Activated CD4-positive, alpha-beta T cell treated with anti-CD3 and anti-CD28 coated beads, Interleukin-2, amount 50 U/mL, for 48 hours (primary cell): ENCODE measurements at places on chromosomes 5 and 9.

DNA sequence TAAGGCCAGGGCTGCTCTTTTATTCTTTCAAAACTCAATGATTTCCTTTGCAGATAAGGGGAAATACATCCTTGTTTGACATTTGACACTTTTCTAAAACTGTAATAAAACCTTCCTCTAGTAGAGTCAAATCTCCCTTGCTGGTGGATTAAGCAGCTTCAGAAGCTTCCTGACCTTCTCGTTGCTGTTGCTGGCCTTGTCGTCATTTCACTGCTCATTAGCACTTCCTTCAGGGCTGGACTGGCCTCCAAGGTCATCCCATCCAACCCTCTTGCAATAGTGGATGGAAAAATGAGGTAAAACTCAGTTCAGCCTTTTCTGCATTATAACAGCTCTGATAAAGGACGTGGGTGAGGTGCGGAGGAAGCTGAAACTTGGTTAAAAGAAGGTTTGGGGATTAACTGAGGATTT, 1.1 kb upstream of the ADAMTSL1 start:
- no peak for DNase-seq

GRCh38 chr5:164119806-164120447, 614.5 kb downstream of the MAT2B start:
- no peak for DNase-seq

DNA sequence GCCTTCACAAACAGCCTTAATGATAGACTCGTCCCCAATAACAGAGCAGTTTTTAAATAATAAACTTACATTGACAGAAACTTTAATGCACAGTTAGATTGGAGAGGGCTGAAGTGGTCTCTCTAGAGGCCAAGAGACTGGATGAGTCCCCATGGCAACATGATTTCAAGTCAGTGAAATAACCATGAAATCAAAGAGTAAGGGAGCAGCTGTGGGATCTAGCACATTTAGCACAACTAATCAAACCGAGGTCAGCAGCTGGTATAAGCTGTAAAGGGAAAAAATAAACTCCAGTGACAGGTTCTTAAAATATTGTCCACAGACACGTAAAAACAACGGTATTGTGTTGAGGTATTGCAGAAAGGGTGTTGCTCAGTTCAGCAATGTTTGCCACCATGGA, 916.6 kb downstream of the DNAH5 start:
- no peak for DNase-seq

DNA sequence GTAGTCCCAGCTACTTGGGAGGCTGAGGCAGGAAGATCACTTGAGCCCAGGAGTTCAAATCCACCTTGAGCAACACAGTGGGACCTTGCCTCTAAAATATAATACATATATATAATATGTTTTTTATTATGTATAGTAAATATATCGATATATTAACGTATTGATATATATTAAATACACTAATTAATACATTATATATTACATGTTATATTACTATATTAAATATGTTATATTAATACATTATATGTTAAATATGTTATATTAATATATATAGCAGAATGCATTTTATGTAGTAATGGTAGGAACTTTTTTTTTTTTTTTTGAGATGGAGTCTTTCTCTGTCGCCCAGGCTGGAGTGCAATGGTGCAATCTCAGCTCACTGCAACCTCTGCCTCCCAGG, 18.1 kb upstream of the BNC2 start:
- DNase-seq, result no peak

- no peak for DNase-seq
These were observed 56.3 kb downstream of the ERAP1 start for GRCh38 chr5:96751203-96752169.

GRCh38 chr5:91235271-91235694, 147.8 kb downstream of the ARRDC3 start:
- no peak for DNase-seq

GRCh38 chr9:33787839-33788238, 7.5 kb upstream of the PRSS3 start:
- DNase-seq, result no peak

GRCh38 chr5:156584871-156585270, 257.9 kb downstream of the SGCD start:
- DNase-seq, result no peak

DNA sequence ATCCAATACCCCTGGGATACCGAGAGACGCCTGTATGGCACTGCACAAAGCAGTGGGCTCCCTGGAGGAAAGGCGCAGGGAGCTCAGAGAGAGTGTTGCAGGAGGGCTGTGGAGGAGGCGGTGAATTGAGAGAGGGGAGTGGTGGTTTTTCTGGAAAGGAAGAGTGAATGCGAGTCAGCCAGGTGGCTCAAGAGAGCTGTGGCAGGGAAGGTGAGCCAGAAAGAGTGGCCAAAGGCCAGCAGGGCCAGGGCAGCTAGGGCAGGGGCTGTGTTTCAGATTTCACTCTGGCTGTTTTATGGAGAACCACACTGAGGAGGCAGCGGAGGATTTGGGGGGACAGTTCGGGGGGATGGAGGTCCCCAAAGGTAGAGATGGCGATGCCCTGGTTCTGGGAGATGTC, 13.0 kb upstream of the DAB2IP start:
- DNase-seq, result no peak

DNA sequence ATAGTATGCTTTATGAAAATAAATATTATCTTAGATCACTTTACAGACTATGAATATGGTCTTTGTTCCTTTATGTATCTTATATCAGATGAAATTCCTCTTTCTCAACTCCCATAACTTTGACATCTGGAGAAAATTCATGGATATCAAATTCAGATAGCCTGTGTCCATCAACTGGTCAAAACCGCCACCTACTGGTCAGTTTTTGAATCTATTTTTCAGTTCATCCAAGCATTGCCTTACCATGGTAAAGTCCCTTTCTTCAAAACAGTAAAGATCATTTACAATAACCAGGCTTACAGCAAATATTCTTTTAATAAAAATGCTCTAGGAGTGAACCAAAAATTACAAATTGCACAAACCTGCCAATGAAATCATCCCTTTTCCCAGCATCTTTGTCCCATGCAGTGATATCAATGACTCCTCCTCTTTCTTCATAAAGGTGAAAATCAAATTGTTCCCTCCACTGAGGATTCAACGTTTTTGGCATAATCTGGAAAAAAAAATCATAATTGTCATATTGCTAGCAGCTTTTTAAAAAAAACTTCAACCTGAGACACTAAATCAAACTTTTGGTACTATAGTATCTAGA, 290.5 kb downstream of the SLF1 start:
- no peak for DNase-seq

GRCh38 chr9:121895818-121896544, 197.1 kb downstream of the TTLL11 start:
- DNase-seq, result no peak

DNA sequence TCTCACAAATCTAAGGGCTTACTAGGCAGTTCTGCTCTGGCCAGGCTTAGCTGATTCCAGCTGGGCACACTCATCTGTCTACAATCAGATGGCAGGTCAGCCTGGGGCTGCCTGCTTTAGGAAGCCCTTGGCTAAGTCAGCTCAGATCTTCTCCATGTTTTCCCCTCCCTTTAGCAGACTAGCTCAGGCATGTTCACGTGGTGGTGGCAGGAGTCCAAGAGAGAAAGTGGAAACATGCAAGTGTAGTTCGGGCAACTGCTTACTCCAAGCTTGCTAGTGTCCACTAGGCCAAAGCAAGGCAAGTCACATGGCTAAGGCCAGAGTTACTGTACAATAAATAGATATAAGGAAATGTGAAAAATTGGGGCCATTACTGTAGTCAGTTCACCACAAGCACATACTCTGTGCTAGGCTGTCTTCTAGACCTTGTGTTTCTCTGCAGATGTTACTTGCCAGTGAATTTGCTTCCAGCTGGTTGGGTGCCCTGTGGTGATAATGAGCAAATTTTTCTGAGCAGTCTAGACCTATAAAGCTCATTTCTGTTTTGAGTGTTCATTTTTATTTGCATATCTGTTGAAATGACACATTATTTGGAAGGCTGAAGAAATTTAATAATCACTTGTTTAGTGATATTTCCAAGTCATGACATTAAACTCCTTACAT, 38.3 kb downstream of the RECK start:
- DNase-seq, result no peak

- DNase-seq, result no peak
These were observed 7.1 kb downstream of the UBAP1 start for GRCh38 chr9:34185778-34186551.

GRCh38 chr5:180470966-180471582, 23.1 kb upstream of the CNOT6 start:
- DNase-seq, result peak; percentile 42

- DNase-seq, result no peak
These were observed 732.0 kb upstream of the CTNND2 start for GRCh38 chr5:12636209-12636608.

DNA sequence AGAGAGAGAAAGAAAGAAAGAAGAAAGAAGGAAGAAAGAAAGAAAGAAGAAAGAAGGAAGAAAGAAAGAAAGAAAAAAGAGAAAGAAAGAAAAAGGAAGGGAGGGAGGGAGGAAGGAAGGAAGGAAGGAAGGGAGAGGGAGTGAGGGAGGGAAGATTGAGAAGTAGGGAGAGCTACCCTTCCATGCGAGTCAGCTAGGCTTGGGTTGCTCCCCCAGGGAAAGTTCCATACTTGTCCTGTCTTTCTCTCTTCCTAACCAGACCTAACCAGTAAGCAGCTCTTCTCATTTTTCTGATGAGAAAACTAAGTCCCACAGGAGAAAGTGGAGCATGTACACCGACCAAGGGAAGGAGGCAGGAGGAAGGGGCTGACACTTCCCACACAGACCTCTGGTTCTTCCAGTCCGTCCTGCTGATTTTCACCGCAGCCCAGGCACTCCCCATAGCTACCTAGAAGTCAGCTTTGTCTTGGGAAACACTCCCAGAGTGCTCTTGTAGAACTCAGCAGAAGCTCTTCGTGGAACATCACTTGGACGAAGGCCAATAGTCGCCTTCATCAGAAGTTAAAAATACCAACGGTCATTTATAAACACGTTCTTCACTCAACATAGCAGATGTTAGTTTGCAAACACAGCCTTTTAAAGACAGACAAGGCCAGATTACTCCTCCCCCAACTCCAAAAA, 29.0 kb upstream of the ENTREP1 start:
- DNase-seq, result no peak

DNA sequence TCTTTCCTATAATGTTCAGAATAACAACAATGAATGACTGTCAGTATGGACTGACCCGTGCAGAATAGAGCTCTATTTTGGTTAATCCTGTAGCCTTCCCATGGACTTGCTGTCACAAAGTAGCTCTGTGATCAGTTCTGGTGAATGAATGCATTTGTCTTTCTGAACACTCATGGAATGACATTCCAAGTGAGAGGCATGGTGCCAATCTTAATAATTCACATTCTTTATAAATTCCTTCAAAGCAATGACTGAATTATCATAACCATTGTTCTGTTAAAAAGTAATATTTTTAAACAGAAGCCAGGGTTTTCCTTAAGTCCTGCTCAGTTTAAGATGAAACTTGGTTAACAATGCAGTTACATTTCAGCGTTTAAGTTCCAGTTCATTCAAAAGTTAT, 360.5 kb downstream of the ICE1 start:
- no peak for DNase-seq

DNA sequence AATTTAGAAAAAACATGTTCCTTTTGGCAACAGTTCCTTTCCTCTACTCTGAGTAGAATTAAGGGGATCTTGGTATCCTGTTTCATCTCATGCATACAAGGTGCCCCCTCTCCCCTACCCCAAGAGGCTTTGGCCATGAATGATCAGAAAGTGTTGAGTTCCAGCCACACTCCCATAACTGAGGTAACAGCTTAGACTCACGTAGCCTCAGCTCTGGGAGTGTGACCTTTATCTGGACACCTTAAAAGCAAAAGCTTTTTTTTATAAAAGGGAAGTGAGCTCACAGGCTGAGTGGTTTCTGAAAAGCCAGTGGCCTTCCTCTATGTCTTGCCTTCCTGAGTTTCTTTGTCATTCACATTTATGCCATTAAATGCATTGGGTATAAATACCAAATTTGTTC, 900 bp upstream of the HAVCR2 start:
- DNase-seq, result no peak

DNA sequence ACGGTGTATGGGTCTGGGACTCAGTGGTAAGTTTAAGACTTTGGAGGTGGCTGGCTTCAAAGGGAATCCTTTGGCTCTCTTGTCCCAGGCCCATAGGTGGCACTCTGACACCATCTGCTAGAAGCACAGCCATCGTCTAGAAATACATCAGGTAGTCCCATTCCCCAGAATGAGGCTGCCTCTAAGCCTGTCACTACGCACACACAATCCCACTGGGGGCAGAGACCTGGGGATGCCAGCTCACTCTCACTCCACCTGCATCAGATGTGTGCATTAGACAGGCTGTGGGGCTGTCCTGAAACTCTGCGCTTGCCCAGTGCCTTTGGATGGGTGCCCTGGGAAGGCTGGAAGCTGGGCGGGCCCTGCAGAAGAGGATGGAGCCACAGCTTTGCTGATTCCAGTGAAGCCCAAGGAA, 127.5 kb upstream of the PANK3 start:
- peak; percentile 37 for DNase-seq

- no peak for DNase-seq
These were observed 110.0 kb downstream of the ICE1 start for GRCh38 chr5:5532306-5533076.

DNA sequence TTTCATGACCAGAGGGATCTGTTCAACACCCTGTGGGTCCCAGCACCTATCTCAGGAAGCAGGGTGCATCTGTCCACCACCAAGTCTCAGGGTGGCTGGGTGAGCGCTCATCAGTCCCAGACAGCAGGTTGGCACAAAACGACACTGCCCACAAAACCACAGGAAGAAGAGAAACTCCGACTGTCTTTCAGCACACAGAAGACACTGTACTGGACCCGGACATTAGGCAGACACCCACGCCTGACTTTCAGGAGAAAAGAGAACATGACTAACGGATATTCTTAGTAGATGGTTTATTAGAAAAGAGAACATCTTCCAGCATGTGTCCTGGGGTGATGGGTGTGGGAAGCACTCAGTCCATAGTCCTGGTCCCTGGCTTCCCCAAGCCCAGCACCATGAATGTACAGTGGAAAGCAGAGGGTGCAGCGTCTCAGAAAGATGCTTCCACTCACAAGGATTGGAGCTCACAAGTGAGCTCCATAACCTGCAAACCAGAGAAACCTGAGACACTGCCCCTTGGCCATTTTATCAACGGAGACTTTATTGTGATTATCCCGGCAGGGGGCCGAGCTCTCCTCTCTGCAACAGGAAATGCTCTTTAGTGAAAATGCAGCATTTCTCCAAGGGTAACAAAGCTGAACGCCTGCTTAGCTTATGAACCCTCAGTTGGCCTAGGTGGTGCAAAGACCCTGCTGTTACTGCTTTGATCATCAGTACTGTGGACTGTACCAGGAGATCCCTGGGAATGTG, 35.8 kb upstream of the LCP2 start:
- peak; percentile 66 for DNase-seq
